Occipital lobe (tissue), 3 donors: ENCODE measurements at places on chromosomes 12 and 14.

GRCh38 chr14:103593577-103593976 is 30.8 kb downstream of the COA8 start:
- DNase-seq = no peak

DNA sequence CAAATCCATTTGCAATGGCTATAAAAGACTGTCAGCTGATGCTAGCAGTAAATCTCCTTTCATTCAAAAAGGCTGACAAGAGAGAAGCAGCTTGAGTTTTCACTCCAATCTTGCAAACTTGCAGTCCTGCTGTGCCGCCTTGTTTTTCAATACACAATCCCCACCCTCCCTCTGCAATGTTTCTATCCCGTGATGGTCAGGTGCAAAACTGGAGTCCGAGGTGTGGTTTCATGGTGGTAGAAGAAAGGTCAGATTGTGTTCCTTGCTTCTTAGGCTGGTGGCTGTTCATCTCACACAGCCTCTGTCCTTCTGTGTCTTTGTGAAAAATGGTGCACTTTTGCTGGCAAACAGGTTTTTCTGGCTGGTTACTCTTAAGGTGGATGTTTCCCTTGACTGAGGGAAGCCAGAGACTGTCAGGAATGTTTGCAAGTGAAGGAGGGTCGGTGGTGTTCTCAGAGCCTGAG is 27.7 kb upstream of the TBX3 start:
- DNase-seq = no peak

GRCh38 chr14:97942921-97943320 is 1145.7 kb downstream of the VRK1 start:
- DNase-seq = no peak

DNA sequence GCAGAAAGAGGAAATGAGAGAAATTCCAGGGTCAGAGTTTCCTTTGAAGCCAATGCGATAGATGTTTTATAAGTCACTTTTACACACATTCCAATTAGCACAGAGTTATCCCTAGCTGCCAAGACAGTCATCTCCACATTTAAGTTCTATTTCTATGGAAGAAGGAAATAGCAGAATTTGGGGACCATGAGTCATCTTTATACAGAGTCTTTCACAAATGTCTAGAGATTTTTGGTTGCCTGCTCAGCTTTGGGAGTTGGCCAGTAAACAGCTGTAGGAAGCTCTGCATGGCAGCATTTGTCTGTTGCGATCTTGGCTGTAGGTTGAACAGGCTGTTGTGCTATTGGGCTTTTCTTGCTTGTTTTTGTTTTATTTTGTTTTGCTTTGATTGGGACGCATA is 884.3 kb downstream of the GALC start:
- peak; percentile 30 for DNase-seq

DNA sequence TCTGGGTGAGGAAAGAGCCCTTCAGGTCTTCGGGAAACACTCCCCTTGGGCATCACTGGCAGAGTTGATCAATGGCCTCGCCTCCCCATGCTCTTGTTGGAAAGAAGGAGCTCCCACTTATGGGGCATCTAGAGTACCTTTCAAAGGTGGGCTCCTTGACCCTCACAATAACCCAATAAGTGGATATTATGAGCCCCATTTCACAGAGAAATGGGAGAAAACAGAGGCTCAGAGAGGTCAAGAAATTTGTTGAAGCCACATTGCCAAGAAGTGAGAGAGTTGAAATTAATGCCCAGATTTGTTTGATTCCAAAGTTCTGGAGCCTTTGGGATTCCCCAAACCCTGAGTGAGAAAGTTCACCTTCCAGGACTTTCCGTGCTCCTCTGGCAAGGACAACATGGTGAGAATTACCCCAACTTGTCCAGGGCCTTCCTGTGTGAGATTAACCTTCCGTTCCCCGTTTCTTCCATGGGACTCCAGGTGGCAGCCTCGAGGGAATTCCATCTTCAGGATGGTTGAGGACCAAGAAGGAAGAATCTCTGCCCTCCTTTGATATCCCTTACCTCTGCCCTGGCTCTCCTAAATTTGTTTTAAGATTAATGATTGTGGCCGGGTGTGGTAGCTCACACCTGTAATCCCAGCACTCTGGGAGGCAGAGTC is 7.5 kb upstream of the CHD4 start:
- DNase-seq = no peak

DNA sequence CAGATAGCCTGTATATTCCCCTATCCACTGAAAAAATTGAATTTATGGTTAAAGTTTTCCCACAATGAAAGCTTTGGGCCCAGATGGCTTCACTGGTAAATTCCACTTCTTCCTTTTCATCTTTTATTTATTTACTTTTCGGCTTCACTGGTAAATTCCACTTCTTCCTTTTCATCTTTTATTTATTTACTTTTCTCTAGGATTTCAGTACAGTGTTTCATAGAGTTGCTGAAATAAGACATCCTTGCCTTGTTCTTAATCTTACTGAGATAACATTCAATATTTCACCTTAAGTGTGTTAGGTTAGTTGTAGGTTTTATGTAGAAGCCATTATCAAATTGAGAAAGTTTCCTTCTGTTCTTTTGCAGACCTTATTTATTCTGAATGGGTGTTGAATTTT is 18.9 kb upstream of the KLRG1 start:
- no peak for DNase-seq

DNA sequence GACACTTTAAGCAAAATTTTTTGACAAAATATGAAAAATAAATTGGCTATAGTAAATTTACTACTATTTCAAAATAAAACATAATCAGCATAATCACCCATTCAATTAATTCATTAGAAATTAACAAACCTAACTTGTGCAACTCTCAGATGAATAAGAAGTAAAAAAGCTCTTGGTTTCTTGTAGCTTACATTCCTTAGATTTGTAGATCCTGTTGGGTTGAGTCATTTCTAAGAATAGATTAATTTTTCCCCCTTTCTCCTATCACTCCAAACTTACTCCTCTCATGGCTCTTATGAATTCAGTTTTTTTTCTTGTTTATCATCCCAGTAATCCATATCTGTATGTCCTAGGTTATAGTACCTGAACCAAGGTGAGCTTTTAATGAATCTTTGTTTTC is 230.9 kb upstream of the LRIG3 start:
- no peak for DNase-seq

DNA sequence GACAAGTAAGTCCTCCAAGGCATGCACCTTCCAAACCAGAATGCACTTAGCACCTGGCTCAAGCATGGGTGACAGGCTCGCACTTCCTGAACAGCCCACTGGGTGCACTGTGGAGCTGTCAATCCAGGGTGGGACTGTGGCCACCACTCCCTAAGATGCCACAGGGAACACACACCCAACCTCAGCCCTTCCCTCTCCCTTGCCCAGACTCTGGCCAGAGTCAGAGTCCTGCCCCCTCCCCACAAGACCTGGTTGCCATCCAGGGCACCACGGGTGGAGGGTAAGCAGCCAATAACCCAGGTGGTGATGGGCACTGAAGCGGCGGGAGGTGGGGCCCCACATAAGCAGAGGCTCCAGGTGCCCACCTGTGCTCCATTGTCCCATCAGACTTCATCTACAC is 160.6 kb downstream of the MYRFL start:
- no peak for DNase-seq

GRCh38 chr14:102795060-102795925 is 18.0 kb downstream of the TRAF3 start:
- no peak for DNase-seq
